ENCODE measurements at places on chromosomes 11 and 22. TPM values are rescaled to one million over a fixed set of nuclear protein-coding genes. Genes with fewer than 3 reads are reported as not detected.

Gene CRYAB
- 5.9 TPM for total RNA-seq

DNA sequence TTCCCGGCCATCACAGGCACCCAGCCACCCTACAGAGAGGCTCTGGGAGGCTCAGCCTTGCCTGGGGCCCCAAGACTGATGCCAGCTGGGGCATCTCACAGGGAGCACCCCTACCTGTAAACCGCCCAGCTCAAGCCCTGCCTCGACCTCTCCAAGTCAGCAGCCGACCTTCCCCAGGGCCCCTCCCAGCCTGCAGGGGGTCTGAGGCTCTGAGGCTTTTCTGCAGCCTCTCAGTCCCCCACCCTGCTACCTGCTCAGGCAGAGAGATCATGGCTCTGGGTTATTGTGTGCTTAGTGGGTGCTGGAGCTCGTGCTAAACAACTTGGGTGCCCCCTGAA lies 23.1 kb upstream of the RTN4R start:
- no peak for DNase-seq

Gene PRR33
- not detected for total RNA-seq

GRCh38 chr11:108654994-108655631 lies 9.8 kb upstream of the DDX10 start:
- DNase-seq = no peak

DNA sequence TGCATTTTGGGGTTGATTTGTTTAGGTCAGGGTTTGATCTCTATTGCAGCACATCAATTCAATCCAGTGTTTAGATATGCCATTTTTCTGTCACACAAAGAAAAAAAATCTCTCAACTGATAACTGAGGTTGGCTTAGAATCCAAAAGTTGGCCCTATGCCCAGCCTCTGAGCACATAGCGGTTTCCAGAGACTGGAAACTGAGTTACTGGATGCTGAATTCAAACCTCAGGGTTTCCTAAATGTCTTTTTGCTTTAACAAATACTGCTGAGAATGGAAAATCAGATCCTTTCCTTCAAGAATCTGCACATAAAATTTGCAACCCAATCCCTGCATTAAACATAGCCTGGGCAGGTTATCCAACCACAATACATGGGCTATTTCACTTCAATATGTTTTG lies 4.0 kb downstream of the P4HA3 start:
- DNase-seq = no peak

- DNase-seq = no peak
Measured at GRCh38 chr11:109936661-109937180, 156.5 kb upstream of the ZC3H12C start.

Gene TSSK2
- not detected for total RNA-seq

DNA sequence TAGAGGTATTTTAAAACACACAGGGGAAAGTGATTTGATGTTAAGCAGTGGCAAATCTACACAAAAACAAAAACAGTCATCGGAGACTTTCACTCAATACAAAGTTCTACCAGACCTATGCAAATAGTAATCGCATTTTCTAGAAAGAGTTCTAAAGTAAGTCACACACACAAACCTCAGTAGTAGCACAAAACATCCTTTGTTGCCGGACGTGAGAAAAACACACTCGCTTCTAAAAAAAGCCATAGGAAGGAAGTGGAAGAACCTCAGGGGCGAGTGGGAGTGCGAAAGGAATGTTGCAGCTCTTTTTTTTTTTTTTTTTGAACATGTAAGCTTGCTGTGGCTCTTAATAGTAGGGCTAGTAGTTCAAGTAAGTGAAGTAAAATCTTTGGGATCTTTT lies 88.9 kb downstream of the MAML2 start:
- no peak for DNase-seq

Gene ANO1
- total RNA-seq = 0.07 TPM

GRCh38 chr22:31155422-31155821 lies 4.6 kb upstream of the RNF185 start:
- no peak for DNase-seq

DNA sequence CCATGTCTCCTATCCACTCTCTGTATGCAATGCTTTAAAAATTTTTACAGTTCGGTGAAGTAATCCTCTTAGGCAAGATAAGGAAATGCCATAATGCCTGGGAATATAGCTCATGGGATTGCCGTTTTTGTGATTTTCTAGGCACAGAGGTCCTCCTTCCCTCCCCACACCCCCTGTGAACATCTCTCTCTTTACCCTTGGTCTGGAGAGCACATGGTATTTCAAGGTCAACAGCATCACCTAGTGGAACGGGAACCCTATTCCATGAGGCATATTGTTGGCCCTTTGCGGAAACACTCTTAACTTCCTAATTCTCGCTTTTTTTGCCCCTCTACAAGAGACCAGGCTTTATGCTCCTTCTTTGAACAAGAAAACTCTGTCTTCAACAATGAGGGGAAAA lies 8.8 kb downstream of the NXPE4 start:
- DNase-seq = no peak

Gene CDC42BPG
- total RNA-seq = 4.6 TPM

GRCh38 chr11:66969584-66970225 lies 5.4 kb upstream of the C11orf86 start:
- no peak for DNase-seq

DNA sequence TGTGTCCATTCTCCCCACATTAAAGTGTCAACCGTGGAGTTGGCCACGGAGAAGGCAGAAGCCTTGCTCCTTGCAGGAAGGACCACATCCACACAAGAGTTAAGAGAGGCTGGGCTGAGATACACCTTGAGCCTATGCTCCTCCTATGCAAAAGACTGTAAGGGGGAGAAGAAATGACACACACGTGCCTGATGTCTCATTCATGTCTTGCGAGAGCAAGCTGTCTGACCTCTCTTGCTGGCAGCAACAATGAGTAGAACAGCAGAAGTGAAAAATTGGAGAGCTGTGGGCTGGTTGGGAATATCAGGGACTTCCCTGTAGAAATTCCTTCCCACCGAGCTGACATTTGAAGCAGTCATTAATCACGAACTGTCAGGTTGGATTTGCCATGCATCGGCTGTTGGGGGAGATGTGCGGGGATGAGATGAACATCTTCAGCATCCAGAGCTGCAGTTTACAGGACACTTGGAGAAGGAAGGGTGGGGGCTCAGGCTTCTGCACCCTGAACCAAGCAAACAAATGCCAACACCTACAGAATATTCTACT lies 139.3 kb downstream of the MYO18B start:
- no peak for DNase-seq

Gene HNRNPUL2
- 8.5 TPM for total RNA-seq

DNA sequence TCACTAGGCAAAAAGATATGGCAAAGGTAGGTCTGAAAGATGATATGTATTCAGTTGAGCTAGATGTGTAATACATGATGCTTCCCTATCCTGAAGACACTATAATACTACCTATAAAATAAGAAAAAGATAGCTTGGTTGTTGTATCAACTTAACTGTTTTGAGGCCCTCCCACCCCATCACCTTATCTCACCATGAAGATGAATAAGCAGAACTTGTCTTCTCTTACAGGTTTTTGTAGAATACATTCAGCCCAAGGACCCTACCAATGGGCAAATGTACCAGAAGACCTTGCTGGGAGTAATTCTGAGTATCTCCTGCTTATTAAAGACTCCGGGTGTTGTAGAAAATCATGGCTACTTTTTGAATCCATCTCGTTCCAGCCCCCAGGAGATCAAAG lies 13.9 kb downstream of the UBE4A start:
- DNase-seq = no peak

DNA sequence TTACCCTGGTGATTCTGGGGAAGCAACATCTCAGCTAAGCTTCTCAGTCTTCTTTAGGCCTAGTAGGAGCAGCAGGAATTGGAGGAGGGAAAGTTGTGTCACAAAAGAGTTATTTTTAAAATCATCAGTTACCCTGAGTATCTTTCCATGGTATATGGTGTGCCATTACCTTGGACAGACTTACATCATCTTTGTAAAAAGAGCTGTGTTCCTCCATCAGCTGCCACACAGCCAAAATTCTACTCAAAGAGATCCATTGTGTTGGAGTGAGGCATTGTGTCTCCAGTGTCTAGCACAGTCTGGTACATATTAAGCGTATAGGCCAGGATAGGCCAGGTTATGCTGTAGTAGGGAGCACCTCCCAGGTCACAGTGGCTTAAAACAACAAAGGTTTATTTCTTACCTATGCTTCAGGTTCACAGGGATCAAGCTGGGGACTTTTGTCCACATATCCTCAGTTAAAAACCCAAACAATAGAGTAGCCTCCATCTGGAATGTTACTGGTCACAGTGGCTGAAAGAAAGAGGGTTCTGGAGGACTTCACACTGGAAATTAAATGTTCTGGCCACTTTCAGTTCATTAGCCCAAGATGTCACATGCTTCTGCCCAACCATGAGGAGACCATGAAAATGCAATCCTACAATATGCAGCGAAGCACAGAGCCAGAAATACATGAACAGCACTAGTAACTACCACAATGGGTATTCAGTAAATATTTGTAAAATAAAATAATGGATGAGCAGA lies 9.9 kb upstream of the TMPRSS5 start:
- no peak for DNase-seq

DNA sequence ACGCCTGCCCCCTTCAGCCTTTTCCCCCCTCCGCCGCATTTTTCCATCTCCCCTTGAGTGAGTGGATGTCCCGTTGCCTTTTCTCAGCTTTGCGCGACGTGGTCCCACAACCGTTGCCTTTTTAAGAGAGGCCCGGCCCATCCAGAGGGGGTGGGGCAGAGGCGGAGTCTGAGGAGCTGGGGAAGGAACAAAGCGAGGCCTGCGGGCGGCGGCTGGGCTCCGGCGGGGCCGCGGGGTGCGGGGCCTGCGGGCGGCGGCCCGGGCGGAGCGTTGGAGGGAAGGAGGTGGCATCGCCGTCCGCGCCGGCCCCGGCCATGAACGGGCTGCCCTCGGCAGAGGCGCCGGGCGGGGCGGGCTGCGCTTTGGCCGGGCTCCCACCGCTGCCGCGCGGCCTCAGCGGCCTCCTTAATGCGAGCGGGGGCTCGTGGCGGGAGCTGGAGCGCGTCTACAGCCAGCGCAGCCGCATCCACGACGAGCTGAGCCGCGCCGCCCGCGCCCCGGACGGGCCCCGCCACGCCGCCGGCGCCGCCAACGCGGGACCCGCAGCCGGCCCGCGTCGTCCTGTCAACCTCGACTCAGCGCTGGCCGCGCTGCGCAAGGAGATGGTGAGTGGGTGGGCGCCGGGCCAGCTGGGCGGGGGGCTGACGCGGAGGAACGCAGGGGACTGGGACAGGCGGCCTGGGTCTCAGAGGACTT lies at the start of gene FAM89B:
Gene FAM89B (plus strand): TSS at position 183 of the 696 bp plus-strand sequence. CDS start 132 bp downstream, at position 315.
- no peak for DNase-seq

GRCh38 chr11:32385998-32386397 lies 49.3 kb downstream of the WT1 start:
- DNase-seq = no peak

Gene TEX12
- total RNA-seq = not detected

DNA sequence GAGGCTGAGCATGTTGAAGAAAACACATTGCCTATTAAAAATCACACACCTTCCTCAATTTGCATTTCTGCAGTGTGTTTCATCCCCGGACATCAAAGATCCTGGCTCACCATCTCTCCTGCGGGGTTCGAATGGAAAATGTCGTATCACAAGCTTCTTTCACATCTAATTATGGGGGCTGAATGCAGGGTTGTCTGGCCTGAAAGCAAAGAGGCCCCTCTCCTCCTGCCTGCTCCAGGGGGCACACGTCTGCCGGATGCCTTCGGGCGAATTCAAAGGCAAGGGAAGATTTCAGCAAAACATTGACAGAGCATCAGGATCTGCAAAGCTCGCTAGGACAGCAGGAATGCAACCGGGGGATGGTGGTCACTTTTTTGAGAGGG lies 1447.7 kb downstream of the TBC1D22A start:
- no peak for DNase-seq

DNA sequence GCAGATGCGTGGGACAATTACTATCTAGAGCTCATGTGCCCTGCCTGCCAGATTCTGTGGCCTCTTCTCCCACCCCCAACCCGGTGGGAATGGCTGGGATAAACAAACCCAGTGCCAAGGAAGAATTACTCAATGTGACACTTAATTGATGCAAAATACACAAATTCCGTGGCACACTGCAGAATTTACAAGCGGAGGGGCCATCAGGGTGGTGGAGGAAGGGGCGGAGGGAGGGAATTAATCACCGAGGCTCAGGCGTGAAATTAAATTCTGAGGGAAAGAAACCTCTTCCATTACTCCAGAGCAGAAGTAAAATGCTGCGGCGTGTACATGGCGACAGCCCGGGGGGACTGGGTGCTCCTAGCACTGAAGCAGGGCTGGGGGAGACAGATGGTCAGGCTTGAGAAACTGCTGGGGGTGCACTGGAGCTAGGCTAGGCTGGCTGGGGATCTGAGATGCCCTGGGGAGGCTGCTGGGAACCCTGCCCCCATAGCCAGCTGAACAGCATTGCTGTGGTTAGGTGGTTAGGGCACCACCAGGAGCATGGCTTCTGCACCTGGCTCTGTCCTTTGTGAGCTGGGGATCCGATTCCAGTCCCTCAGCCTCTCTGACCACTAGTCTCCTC lies 200.6 kb downstream of the CEP164 start:
- DNase-seq = no peak

Gene BIRC2
- total RNA-seq = 58.3 TPM

- DNase-seq = no peak
Measured at GRCh38 chr11:45920531-45921477, 1.7 kb upstream of the LARGE2 start.

GRCh38 chr11:119318240-119319135 lies 1.6 kb upstream of the MCAM start:
- peak; percentile 62 for DNase-seq

Data from epithelial cell of proximal tubule (primary cell).